ENCODE measurements at places on chromosomes 6 and 20.

DNA sequence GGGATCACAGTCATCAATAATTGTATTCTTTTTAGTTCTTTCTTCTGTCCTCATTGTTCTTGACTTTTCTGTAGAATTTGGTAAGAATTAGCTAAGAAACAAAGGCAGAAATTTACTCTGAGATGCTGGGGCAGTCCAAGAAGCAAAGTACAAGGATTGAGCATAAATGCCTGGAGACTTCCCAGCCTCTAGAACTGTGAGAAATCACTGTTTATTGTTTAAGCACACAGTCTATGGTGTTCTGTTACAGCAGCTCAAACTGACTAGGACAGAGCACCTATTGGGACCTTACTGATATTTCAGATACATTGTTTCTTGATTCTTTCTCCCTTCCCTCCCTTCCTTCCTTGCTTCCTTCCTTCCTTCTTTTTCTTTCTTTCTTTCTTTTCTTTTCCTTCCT, 192.7 kb upstream of the SLC35B3 start:
- peak; percentile 24 for DNase-seq

DNA sequence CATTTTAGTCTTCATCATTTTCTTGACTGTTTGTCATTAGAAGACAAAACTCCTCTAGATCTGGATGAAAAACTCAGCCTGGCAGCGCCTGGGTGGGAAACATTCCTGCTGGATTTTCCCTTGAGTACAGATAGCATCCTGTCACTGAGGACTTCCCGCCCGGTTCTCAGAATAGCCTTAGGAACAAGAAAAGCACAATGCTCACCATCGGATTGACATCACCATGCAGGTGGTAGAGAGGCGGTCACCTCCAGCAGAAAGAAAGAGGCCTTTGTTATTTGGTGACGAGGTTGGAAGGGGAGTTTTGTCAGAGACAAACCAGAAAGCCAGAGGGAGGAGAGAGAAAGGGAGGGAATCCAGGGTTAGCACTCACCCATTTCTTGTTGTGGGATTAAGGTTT, 39.8 kb downstream of the KIF25 start:
- DNase-seq, result peak; percentile 36

GRCh38 chr20:5741089-5741488, 9.1 kb upstream of the SHLD1 start:
- no peak for DNase-seq

DNA sequence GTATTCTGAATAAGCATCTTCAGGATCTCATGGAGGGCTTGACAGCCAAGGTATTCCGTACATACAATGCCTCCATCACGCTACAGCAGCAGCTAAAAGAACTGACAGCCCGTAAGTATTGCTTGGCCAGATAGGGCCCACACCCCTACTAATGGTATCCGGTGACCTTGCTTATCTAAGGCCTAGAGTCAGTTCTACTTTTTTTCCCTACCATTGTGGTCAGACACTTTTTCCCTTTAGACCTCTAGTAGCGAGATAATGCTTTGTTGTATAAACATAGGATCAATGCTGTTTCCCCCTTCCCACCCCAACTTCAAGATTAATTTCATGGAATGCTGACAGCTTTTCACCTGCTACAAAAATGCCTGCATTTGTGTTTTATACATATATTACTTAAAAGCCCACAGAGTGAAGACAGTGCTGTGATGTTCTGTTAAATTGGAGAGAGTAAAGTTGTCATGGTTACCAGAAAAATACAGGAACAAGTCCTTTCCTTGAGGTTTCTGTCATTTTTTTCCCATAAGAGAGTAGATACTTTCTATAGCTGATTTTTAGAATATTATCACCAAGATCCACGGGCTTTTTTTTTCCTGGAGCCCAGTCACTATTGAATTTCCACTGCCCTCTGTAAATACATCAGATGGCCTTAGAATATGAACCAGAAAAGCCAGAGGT, 20.9 kb upstream of the PLCG1 start:
- no peak for DNase-seq
